ENCODE measurements at places on chromosomes 11 and 22. TPM values are rescaled to one million over a fixed set of nuclear protein-coding genes. Genes with fewer than 3 reads are reported as not detected.

- DNase-seq, result no peak
Measured at GRCh38 chr22:44289414-44290171, 23.2 kb downstream of the SHISAL1 start.

- no peak for DNase-seq
Measured at GRCh38 chr11:34909415-34909814, 6.8 kb downstream of the APIP start.

DNA sequence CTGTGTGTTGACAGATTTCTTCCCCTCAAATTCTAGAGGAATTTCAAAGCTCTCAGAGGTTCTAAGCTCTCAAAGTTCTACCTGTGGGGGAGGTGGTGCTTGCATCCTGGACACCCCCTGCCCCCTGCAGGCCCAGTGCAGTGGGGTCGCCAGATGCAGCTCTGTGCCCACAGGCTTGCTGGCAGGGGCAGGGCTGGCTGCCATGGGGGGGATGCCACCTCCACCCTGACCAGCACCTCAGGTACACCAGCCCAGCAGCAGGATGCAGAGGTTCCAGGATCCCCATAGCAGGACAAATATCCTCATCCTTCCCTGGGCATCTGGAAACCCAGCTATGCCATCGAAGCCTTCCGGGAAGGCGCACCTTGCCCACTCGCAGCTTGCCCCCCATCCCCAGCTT, 91.1 kb downstream of the BRD1 start:
- DNase-seq, result no peak

- no peak for DNase-seq
Measured at GRCh38 chr11:122197066-122197987, 81.3 kb upstream of the BLID start.

DNA sequence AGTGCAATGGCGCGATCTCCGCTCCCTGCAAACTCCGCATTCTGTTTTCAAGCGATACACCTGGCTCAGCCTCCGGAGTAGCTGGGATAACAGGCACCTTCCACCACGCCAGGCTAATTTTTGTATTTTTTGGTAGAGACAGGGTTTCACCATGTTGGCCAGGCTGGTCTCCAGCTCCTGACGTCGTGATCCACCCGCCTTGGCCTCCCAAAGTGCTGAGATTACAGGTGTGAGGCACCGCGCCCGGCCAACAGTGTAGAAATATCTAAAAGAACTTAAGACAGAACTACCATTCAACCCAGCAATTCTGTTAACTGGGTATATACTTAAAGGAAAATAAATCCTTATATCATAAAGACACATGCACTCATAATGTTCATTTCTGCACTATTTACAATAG, 335.3 kb upstream of the LUZP2 start:
- DNase-seq, result no peak

The KCNJ11 gene
- total RNA-seq, result 0.42 TPM

- no peak for DNase-seq
Measured at GRCh38 chr22:22609291-22609690, 35.1 kb upstream of the GGTLC2 start.

DNA sequence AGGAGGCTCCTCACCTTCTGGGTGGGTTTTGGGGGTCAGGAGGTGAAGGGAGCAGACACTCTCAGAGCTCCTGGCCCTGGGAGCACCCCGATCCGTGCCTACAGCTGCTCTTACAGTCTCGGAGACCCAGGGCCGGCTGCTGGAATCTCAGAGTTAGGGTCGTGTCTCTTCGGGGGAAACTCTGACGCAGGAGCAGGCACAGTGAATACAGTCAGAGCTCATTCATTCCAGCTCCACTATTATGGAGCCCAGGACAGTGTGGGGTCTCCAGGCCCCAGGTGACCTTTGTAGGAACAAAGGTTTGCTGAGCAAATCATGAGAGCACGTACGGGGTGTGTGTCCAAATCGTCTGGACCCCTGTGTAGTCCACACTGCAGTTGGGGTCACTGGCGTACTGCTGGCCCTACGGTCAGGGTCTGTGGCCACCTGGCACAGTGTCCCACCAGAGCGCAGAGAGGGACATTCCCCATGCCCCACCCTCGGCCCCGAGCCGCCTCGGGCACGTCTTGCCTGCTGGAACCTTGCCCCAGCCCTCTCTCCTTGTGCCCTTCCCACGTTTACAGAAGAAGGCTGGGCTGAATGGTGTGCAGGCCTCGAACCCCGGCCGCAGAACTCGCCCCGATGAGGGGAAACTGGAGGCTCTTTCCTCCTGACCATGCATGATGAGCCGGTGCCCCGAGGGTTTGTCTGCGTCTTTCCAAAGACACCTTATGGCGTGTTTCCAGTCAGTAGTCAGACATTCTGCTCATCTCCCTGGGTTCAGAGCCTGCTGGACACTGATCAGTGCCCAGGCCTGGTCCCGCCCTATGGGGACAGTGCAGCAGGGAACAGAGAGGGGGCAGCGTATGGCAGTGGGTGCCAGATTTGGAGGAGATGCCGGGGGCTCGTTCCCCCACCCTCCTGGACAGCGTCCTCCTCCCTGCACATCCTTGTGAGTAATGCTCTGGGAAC, 1166.6 kb downstream of the BRD1 start:
- no peak for DNase-seq

The TEX12 gene
- total RNA-seq, result 0.09 TPM

GRCh38 chr22:47129902-47130635, 367.6 kb downstream of the TBC1D22A start:
- DNase-seq, result no peak

The OR8D1 gene
- not detected for total RNA-seq

DNA sequence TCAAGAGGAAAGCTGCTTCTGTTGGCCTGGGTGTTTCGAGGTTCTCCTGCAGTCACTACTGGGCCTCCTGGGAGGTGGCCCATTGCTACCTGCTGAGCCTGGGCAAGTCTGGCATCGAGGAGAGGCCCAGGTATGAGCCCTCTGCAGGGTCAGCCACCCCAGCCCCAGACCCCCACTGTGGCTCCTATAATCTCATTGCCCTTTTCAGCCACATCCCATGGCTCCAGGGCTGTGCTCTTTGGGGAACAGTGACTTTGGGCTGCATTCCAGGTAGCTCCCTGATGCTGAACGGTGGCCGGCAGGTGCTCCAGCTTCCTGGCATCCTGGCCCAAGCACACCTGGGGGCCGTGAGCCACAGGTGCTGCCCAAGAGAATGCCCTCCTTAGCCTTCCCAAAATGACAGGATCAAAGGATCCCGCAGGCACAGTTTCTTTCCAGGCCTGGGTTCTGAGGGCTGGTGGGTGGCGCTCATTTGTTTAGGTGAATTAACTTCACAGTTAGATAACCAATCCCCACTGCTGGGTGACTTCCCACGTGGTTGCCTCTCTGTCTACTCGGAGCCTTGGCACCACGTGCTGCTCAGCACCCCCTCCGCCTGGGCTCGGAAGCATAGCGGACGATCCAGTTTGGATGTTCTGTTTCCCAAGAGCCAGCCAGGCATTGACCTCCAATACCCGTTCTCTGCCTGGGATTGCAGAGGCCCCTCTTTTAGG, 97.4 kb downstream of the BCR start:
- no peak for DNase-seq

- DNase-seq, result no peak
Measured at GRCh38 chr11:117316197-117316961, at the start of gene BACE1. Gene BACE1 (minus strand): TSS chr11:117316256. CDS start chr11:117315795, 461 bp downstream.

DNA sequence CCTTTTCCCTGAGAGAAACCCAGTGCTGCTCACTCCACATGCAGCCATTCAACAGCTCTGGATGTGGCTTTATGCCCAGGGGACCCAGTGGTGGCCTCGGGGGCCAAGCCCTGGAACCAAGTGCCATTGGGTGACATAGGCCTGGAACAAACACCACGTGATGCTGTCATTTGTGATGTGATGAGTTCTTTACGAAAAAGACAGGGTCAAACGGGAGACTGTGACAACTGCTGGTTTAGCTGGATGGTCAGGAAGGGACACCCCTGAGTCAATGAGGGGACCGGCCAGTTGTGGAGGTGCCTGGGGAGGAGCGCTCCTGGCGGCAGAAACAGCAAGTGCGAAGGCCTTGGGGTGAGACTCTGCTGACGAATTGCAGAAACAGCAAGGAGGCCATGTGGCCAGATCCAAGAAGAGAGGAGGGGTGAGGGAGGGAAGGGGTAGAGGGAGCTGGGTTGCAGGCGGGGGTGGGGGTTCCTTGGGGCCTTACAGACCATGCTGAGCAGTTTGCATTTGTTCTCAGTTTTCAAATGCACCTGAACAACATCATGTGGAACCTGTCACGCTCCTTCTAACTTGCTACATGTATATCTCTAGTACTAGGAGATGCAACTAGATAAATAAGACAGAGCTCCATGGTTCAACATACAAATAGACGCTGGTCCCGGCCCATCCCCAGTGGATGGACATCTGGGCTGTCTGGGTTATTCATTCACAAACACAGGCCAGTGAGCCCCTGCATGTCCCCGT, 56.1 kb downstream of the IGLL5 start:
- no peak for DNase-seq

GRCh38 chr11:130510407-130511006, 62.1 kb downstream of the ADAMTS15 start:
- DNase-seq, result no peak

Data from thymus (tissue), 14 donors.